Activated B cell treated with CpG ODN at 0.5 μM for 24 hours (primary cell): ENCODE measurements at places on chromosomes 5 and 9.

GRCh38 chr5:136080483-136081216 is 51.9 kb downstream of the TGFBI start:
- peak; percentile 50 for DNase-seq

GRCh38 chr5:16871746-16872339 is 64.2 kb downstream of the MYO10 start:
- no peak for DNase-seq

DNA sequence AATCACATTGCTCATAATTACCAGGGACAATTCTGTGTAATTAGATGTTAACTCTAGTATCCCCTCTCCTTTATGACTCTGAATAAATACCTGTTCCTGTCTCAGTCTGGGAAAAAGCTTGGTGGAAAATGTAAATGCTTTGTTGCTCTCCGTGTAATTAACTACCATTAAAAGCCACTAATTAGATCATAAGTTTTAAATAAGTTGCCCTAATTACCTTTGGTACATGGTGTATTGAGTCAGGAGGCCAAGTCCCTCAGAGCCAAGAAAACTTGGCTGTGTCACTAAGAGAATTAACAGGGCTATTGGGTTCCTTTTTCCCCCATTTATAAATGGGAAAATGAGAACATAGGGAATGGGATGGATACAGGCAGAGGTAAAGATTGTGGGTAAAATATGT is 617.6 kb downstream of the TLR4 start:
- no peak for DNase-seq

DNA sequence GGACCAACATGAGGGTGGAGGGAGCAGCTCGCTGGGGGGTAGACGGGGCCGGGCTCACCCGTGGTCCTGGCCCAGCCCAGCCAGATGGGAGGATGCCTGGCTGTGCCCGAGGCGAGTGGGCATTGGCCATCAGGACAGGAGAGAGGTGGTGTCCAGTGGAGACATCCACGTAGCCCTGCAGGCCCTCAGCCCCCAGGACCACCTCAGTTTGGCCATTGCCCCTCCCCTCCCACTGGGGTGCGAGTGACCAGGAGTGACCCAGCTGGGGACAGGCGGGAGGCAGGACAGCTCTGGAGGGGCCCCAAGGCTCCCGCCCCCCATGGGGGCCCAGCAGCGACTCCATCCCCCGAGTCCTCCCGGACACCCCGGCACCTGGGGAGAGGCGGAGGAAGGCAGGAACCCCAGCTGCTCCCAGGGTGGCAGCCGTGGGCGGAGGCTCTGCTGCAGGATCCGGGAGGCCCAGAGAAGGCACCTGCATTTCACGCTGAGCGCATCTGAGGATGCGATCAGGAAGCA is 8.3 kb downstream of the NOXA1 start:
- no peak for DNase-seq

DNA sequence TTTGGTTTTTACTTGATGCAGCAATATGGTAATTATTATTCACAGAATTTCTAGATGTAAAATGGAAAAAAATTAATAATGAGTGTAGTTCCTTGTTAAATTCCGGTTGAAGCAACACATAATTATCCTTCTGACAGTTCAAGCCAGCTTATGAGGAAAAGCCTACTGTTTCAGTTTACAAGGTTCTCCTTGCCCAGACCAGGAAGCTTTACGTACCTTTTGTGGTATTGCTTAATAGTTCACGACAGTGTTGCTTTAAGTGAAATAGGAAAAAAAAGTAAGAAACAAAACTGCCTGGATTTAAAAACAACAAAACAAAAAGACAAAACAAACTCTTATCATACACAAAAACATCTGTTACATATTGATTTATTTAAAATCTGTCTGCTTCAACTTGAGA is 547.3 kb upstream of the C9orf72 start:
- DNase-seq, result no peak

GRCh38 chr5:6731465-6732237 is 18.4 kb downstream of the TENT4A start:
- no peak for DNase-seq
